Kidney tubule cell (primary cell): ENCODE measurements at places on chromosomes 6 and 20.
A peak's percentile ranks its signal among the peaks of the same experiment; 100 is the strongest.

- DNase-seq, result no peak
These were observed 60.2 kb downstream of the GPR63 start for GRCh38 chr6:96777113-96777512.

DNA sequence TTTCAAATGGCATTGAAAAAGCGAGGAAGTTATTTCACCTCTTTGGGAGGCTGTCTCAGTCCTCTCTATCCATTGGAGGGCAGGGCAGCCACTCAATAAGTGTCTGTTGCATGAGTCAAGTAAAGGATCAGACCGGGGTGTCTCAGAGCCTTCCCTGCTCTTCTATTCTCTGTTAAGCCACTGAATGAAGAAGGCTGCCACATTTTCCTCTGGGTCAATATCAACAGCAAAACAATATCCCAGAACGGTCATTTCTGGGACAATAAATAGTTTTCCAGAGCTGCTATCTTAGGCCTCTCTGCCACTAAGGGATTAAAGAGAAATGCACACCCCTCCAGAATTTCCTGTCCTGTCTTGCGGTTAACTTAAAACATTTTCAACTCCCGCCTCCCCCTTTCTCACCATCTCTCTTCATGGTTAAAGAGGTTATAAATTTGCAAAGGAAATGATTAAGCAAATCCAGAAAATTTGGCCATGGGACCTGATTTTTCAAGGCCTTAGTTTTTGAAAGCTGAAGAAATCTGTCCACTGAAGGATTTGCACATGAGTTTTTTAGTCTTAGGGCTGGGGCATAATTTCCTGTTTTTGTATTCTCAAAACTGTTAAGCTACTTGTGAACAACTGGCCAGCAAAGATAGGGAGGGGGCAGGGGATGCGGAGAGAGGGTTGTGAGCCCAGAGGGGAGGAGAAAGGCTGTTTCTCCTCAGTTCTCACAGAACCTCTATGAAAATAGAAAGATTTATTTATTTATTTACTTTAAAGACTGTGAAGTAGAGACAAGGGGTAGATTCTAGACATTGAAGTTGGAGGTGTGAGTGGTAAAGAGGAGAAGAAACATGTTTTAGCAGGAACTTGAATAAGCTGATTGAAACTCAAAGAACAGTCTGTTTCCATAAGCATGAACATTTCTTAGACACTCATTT lies 135.7 kb downstream of the BCAS1 start:
- DNase-seq, result peak; percentile 80

DNA sequence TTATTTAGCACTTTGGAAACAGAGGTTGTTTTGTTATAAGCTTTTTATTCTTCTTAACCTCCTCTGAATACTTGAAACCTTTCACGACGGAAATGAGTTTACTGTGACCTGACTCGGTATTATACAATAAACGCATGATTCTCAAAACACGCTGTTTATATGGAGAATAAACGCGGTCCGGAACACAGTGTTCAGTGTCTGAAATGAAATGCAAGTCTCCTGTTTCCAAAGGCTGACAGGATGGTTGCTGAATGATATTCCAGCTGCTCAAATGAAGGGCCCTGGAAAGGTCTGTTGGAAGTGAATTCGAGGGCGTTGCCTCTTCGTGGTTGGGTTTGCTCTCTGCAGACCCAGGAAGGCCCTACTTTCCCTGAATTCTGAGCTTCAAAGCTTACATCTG lies 83.4 kb downstream of the RSPH3 start:
- DNase-seq, result no peak

GRCh38 chr6:4930025-4930691 lies 73.7 kb downstream of the RPP40 start:
- no peak for DNase-seq

DNA sequence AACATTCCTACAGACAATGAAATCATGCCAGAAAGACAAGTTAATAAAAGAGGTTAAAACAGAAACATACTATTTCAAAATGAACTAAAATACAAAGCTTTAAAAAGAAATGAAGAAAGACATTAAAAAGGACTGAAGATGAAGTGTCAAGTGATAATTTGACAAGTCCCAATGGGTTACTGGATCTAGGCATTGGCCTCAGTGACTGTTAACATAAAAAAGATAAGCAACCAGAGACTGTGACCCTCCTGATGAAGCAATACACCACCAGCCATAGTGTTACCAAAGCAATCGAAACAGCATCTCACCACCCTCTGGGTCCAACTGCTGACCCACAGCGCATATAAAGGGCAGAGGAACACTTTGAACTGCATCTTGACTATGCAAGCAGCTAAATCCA lies 130.3 kb downstream of the FIG4 start:
- no peak for DNase-seq

DNA sequence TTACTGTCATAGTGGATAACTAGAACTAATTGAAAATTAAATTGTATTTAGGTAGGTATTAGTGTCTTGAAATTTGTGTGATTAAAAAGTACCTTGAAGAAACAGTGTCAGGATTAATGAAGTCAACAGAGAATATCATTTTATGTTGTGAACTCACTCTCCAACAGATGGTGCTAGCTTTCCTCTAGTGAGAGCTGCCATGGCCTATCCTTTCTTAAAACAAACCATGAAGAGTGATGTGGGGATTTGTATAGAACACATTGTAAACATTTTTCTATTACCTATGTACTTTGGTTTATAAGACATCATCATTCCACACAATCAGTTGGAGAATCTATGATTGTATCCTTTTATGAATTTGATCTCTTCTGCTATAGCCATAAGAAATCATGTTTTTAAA lies 4.8 kb upstream of the SRSF12 start:
- peak; percentile 50 for DNase-seq

DNA sequence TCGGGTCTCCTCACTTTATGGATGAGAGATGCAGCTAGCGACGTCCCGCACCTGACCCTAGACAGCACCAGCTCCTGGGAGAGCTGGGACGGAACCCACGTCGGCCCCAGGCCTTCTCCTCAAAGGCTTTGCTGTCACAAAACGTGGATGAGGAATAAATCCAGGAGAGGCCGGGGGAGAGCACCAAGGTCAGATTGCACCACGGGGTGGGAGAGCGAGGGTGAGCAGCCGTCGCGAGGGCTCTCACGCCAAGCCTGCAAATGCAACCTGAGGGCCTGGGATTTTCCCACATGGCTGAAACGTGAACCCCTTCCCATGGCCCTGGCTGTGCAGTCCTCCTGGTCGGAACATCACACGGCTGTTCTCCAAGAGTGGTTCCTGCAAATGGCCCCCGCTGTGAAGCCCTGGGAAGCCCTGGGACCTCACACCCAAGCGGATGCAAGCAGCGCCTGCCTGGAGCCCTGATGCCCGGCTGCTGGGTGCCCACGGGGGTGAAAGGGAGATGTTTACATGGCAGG lies 45.3 kb downstream of the DLL1 start:
- no peak for DNase-seq

- DNase-seq, result no peak
These were observed 16.9 kb upstream of the TNFAIP3 start for GRCh38 chr6:137849981-137850714.

DNA sequence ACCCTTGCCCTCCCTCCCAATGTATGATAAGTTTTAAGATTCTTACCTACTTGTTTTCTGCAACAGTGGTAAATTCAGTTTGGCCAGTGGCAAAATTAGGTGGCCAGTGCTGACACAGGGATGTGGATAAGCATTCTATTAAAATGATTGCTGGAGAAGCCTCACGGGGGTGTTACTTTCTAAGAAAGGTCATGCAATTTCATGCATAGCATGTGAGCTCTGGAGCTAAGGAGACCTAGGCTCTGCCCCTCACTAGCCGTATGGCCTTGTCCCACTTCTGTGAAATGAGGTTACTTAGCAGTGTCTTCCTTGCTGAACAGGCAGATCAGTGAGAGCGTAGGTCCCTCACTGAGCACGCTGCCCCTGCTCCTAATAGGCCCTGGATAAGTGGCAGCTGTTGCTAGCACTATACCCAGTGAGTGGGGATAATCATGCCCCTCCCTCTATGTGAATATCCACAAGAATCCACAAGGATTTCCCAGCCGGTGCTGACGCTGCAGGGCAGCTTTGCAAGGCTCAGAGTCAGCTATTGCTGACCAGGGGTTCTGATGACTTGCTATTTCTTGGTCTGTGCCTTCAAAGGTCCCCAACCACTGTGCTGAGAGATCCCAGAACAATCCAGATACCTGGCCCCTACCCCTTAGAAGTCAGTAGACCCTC lies 86.5 kb upstream of the MRPS10 start:
- DNase-seq, result no peak

DNA sequence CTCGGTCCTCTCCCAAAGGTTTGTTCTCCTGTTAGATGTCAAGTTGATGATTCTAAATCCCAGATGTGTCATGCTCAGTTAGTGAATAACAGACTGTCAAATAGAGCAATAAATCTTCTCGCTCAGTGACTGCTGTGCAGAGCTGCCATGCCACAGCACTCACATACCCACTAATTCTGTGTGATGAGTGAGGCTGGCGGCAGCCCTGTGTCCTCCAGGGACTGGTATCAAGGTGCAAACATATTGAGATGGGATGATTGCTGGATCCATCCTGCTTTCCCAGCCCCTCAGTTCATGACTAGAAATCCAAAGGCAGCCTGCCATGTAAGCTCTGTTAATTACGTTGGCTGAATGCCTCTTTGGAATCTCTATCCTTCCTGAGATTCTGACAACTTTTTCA lies 103.9 kb downstream of the OLIG3 start:
- DNase-seq, result peak; percentile 81

DNA sequence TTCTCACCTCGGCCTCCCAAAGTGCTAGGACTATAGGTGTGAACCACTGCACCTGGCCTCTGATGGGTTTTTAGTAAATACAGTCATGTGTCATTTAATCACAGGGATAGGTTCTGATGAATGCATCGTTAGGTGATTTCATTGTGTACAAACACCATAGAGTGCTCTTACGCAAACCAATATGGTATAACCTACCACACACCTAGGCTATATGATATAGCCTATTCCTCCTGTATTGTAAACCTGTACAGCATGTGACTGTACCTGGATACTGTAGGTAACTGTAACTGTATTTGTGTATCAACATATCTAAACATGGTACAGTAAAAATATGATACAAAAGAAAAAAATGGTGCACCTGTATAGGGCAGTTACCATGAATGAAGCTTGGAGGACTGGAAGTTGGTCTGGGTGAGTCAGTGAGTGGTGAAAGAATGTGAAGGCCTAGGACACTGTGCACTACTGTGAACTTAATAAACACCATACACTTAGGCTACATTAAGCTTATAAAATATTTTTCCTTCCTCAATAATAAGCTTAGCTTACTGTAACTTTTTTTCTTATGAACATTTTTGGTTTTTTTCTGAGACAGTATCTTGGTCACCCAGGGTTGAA lies 10.0 kb downstream of the BICRAL start:
- DNase-seq, result peak; percentile 29

DNA sequence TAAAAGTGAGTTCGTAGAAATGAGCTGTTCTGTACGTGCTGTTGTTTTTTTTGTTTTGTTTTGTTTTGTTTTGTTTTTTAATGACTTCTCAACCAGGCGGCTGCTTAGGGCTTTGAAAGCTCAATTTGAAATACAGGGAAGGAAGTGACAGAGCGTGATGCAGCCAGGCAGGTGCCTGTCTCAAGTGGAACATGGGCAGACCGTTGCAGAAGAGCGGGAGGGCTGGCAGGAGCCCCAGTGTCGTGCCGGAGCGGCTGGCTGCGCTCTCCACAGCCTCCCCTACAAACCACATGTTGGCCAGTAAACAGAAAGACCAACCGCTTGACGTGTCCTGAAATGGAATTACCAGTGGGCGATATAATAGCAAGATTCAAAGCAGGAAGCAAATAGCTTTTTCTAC lies 164.9 kb upstream of the RREB1 start:
- peak; percentile 62 for DNase-seq

- no peak for DNase-seq
These were observed 74.7 kb downstream of the GRM1 start for GRCh38 chr6:146103416-146104072.

- no peak for DNase-seq
These were observed 4.0 kb downstream of the DXO start for GRCh38 chr6:31967926-31968320.

GRCh38 chr6:88616380-88616779 lies 347.0 kb downstream of the RNGTT start:
- no peak for DNase-seq

- no peak for DNase-seq
These were observed 55.5 kb downstream of the MRAP2 start for GRCh38 chr6:84089081-84089480.

- DNase-seq, result peak; percentile 78
These were observed at the start of gene MAFB for GRCh38 chr20:40689100-40689942. TSS of gene MAFB (minus strand) at chr20:40689236. CDS start at chr20:40688850, 386 bp downstream.

DNA sequence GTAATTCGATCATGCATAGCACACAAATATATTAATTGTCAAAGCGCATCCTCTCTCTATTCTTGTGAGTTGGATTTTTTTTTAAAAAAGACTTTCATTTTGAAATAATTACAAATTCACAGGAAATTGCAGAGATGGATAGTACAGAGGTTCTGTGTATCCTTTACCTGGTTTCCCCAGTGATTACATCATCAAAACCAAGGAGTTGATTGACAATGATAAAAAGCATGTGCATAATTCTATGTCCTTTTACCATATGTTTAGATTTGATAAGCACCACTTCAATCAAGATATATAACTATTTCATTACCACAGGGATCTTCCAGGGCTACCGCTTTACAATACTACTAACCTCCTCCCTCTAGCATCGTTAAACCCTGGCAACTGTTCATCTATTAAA lies 40.2 kb downstream of the CCN2 start:
- no peak for DNase-seq

DNA sequence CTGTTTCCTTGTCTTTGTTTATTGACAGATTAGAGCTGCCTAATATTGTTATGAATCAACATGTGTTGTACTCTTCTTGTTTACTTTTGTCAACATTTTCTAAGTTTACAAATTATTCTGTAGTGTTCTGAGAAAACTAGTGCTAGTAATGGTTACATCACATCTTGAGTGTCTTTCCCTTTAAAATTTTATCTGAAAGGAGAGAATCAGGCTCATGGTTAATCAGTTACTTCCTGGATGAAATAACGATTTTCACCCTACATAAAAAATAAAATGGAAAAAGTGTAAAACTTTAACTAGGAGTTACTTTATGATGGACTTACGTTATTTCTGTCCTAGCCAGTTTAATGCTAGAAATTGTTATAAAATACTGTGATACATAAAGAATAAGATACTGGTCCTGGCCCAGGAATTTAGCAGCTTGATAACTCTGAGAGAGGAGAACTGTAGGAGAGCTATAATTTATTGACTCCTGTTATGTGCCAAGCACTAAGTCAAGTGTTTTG lies 26.4 kb upstream of the BMP5 start:
- peak; percentile 7 for DNase-seq

DNA sequence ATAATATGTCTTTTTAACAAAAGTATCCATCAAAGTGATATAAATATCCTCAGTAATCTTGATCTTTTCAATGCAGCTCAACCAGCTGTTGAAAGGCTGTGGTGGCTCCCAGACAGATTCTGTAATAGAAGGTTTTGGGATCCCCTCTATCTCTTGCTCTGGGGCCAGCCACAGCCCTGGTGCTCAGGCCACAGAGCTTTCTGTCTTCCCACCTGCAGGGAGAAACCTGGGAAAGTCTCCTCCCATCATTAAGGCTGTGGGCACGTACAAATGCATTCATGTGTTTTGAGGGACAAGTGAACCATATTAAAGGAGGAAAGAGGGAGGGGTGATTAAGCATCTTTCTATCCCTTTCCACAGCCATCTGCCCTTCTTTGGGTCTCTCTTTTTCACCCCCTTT lies 183.1 kb downstream of the PRDM13 start:
- DNase-seq, result no peak
